ENCODE measurements at places on chromosomes 5 and 9.

DNA sequence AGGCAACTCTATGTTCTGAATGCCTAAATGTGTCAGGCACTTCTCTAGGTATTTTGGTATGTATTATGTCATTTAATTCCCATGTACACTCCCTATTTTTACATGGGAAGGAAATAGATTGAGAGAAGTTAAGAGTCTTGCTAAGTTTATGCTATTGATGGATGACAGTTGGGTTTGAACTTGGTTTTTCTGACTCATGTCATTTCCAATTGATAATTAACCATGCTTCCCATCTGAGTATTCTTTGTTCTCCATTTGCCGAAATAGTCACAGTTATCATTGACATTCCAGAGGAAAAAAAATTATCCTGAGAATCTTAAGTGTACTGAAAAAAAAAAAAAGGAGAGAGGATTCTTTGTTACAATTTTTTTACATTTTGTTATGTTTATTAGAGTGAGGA is 23.1 kb upstream of the DMRTA1 start:
- no peak for DNase-seq

- DNase-seq = no peak
Observed at GRCh38 chr9:107919263-107919662, 429.7 kb upstream of the KLF4 start.

- no peak for DNase-seq
Observed at GRCh38 chr9:21028466-21028865, 3.0 kb downstream of the HACD4 start.

DNA sequence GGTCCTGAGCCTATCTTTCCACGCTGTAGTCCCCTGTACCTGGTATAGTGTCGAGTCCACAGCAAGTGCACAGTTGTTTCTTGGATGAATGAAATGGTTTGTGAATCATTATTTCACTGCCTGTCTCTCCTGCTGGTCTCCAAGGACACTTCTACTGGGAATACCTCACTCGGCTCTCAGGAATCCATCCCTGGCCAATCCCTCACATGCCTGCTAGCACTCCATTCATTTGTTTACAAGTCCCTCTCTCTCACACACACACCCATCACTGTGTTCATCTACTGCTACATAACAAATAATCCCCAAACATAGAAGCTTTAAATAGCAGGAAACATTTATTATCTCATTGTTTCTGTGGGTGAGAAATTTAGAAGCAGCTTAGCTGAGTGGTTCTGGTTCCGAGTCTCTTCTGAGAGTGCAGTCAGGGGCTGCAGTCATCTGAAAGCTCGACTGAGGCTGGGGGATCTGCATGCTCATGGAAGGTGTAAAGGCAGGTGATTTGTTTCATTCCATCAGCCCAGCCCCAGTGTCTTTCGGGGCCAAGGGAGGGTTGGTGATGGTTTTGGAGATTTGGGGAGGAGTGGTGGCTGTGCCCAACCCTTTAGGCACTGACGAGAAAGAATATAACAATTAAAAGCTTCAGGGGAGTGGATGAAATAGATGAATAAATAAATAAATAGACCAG is 132.7 kb upstream of the IER5L start:
- no peak for DNase-seq

- DNase-seq = no peak
Observed at GRCh38 chr5:153571162-153571561, 80.7 kb downstream of the GRIA1 start.

All from stimulated activated CD4-positive, alpha-beta T cell treated with anti-CD3 and anti-CD28 coated beads, Interleukin-4, amount 100 ng/mL, for 48 hours (primary cell).